ENCODE measurements at places on chromosomes 6 and 20. TPM values are rescaled to one million over a fixed set of nuclear protein-coding genes. Genes with fewer than 3 reads are reported as not detected.

Gene GRM1
- not detected for total RNA-seq

Gene PTCRA
- not detected for total RNA-seq

Gene IRF4
- 0.34 TPM for total RNA-seq

Gene DSP
- 39.6 TPM for total RNA-seq

Gene RUNX2
- total RNA-seq: 1.2 TPM

Gene PCED1A
- total RNA-seq: 29.0 TPM

Gene ZBTB12
- 5.0 TPM for total RNA-seq

Gene BTNL2
- total RNA-seq: not detected

Gene NFATC2
- total RNA-seq: 9.2 TPM

Gene KIAA1755
- 0.13 TPM for total RNA-seq

Gene C20orf202
- total RNA-seq: not detected

Gene RIPOR3
- 0.08 TPM for total RNA-seq

Gene PLCB4
- total RNA-seq: 20.7 TPM

Gene PKIB
- 0.54 TPM for total RNA-seq

Gene OR10C1
- total RNA-seq: not detected

Gene SEL1L2
- not detected for total RNA-seq

Gene HLA-F
- 2.5 TPM for total RNA-seq

Gene SAMD10
- total RNA-seq: not detected

Gene E2F1
- 31.7 TPM for total RNA-seq

Gene ARMC2
- total RNA-seq: 3.1 TPM

Gene FANCE
- total RNA-seq: 3.2 TPM
